CD14-positive monocyte (primary cell): ENCODE measurements at places on chromosomes 1 and 21.

DNA sequence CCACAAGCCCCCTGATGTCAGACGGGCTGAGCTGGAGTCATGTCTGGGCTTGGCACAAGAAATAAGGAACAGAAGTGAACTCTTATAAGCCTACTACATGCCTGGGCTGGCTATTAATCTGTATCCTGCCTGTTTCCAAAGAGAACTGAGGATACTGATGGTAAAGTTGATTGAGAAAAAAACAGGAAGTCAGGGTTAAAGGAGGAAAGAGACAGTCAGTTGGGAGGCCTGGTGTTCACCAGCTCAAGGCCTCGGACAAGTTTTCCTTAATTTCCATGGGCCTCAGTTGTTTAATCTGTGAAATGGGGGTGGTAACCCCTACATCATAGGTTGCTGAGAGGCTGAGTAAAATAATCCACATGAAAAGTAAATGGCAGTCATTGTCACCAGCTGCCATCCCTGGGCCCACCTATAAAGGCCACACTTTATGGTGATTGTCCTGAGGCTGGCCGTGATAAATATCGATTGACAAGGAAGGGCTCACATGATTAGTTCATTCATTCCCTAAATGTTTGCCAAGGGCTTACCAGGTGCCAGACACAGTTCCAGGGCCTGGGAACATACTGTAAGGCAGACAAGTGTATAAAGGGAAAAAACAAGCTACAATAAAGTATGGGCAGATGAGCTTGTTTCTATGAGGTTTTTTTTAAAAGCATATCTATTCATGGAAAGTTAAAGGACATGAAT is 2.8 kb downstream of the ALDH4A1 start:
- DNase-seq: no peak

DNA sequence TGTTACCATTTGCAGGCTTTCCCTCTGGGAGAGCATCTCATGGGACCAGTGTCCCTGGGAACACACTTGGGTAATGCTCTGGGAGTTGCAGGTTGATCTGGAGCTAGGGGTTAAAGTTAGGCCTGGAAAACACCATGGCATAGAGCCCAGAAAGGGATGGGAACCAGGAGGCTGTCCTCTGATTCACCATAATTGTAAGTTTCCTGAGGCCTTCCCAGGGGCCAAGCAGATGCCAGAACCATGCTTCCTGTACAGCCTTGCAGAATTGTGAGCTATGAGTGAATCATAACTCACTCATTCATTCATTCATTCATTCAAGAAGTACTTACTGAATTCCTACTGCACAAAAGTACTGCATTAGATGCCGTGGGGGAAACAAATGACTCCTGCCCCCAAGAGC is 50.0 kb downstream of the LACTBL1 start:
- no peak for DNase-seq

DNA sequence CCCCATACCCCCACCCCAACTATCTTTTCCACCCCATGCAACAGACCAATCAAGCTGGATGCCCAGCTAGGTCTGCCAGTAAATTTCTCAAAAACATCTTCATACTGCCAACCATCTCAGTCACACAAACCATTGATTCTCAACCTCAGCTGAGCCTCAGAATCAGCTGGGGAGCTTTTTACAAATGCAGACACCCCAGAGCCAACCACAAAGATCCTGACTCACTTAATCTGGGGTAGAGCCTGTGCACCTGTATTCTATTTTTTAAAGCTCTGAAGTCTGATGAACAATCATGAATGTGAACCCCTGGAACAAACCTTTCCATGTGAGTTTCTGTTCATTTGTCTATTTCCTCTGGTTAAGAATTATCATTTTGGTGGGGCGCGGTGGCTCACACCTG is 66.0 kb downstream of the ZNF281 start:
- no peak for DNase-seq

DNA sequence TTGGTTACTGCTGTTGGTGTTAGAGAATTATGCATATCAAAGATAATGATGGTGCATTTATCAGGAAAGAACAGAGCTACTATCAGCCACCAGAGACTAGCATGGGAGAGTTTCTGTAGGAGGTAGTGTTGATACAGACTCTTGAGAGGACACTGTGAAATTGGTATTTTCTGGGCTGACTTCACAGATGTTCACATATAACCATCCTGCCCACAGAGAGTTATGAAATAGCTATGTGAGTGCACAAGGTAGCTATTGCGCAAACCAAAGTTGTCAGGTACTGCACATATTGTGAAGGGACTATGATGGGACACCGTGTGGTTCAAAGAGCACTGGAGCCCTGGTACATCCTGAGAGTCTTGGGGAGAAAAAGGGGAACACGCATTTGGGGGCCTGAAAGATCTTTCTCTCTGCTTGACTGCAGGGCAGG is 1.4 kb upstream of the TLCD4 start:
- no peak for DNase-seq
